ENCODE measurements at places on chromosomes 5 and 9.
A peak's percentile ranks its signal among the peaks of the same experiment; 100 is the strongest.

DNA sequence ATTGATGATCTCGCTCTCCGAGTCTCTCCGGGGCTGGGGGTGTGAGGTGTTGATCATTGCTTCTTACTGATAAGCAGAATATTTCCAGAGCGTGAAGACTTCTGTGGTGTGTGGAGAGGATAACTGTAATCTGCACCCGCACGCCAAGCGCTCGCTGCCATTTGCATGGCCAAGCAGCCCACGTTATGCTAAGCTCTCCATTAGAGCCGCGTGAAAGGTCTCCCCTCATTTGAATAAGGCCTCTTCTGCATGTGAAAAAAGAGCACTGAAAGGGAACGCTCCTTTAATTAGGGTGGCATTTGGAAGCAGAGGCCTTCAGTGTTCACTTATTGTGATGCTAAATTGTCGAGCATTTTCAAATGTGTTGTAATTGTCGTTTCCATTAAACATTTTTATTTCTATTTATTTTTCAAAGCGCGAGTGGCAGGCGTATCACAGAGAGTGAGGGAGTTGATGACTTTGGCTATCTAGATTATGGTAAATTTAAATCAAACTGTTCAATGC lies 163.6 kb upstream of the IRX2 start:
- no peak for DNase-seq

- no peak for DNase-seq
These were observed 32.7 kb upstream of the FOXE1 start for GRCh38 chr9:97820373-97820772.

DNA sequence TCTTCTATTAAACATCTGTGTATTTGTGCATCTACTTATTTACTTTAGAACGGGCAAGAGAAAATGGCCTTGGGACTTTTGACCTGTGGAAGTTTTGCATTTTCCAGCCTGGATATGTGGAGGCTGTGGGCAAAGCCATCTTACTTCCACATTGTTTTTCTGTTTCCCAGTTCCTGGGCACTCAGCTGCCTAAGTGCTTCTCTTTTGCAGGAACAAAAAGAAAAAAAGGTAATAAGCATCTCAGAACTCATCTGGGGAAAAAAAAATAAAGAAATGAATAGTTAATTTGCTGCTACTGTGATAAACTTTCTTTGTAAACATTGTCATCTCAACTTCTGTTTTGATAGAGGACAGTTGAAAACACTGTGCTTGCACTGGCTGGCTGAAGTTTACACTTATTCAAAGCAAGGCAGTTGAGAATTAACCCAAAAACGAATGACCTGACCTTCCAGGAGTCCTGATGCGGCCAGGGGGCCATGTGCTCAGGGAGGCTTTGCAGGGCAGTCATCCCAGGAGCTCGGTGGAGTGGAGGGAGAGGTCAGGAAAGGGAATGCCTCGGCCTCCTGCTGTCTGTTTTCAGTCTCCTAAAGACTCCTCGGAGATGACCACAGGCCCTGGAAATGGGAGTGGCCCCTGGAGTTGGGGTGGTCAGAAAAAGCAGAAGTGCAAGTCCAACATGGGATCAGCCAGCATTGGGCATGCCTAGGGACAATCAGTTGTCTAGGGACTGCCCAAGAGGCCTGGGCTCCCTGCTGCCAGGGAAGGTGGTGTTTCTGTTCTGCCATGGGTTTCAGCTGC lies 75.5 kb downstream of the RAI14 start:
- no peak for DNase-seq

- no peak for DNase-seq
These were observed 11.3 kb downstream of the DBN1 start for GRCh38 chr5:177462021-177462670.

DNA sequence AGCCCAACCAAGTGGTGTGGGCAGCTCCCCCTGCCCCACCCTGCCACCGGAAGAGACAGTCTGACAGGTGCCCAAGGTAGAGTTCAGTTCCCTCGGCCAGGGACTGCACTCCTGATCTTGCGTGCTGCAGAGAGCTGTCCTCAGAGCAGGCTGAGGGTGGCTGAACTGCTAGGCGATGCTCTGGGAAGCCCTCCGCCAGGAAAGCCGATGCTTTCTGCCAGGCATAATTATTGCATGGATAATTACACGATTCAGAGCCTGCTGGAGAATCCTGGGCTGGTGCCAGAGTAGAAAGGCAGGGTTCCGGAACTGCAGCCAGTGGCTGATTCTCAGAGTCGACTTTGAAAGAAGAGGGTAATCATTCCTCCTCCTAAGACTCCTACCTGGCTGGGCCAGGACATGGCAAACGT lies 19.3 kb downstream of the KCNIP1 start:
- DNase-seq = no peak

DNA sequence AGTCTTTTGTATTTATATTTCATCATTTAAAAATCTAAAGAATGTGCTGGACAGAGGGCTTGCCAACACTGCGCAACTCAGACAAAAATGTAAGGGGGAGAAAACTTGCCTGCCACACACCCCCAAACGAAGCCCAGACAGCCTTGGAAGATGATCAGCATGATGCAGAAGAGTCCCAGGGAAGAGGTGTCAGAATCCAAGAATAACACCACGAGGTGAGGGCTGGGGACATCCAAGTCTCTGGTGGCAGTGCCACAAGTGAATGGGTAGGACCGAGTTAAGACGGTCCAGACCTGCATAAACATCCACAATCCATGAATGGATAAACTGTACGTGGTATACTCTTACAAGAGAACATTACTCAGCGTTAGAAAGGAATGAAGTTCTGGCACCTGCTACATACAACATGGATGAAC lies 10.4 kb downstream of the EPB41L4B start:
- DNase-seq = no peak

- DNase-seq = no peak
These were observed 91.8 kb upstream of the TNC start for GRCh38 chr9:115209601-115210306.

- peak; percentile 20 for DNase-seq
These were observed 24.9 kb downstream of the PCDHGC5 start for GRCh38 chr5:141513627-141514329.

- no peak for DNase-seq
These were observed 105.7 kb downstream of the TMC1 start for GRCh38 chr9:72627147-72627546.

- no peak for DNase-seq
These were observed 31.0 kb upstream of the HMCN2 start for GRCh38 chr9:130234340-130235260.

DNA sequence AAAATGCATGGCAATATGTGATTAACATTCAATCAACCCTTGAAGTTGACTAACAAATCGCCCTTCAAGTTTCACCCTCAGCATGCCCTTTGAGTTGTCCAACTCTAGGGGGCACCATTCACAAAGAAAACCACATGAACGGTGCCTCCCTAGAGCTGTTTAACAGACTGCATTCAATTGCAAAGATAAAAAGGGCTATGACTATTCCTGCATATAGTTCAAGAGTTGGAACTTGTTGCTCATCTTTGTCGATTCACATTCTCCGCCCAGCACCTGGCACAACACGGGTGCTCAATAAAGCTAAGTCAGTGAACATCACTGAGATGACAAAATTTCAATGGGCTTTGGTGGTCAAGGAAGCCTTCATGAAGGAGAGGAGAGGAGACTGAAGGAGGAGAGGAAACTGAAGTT lies 69.6 kb upstream of the SLC30A5 start:
- no peak for DNase-seq

DNA sequence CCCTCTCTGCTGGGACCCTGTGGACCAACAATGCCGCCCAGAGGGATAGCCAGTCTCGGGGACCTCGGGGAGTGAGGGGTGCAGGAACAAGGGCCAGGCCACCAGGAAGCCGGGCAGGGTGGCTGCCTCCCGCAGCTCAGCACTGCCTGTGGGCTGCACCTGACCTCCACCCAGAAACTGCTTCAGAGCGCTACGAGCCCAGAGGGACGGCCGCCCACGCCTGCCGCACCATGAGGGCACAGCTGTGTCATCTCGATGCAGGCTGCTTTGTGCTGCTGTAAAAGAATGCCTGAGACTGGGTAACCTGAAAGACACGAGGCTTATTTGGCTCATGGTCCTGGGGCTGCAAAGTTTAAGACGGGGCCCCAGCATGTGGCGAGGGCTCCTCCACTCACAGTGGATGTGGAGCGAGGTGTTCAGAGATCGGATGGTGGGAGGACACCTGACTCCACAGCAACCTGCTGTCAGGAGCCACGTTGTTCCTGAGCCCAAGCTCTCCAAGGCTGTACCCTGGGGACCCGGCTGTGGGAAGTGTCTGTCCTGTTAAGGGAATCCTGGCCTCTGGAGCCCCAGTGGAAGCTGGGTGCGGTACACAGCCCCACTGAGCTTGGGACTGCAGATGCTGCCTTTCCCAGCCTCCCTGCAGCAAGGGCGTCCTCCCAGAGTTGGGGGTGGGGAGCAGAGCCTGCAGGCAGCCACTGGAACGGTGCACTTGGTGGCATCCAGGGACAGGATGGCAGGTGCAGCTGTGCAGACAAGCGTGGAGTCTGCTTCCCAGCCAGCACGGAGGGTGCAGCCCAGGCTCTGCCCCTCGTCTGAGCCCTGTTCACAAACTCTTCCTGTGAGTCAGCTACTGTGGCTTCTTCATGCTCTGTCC lies 11.8 kb upstream of the ZDHHC11 start:
- DNase-seq = no peak

- no peak for DNase-seq
These were observed 144.6 kb upstream of the NMUR2 start for GRCh38 chr5:152549709-152550108.

DNA sequence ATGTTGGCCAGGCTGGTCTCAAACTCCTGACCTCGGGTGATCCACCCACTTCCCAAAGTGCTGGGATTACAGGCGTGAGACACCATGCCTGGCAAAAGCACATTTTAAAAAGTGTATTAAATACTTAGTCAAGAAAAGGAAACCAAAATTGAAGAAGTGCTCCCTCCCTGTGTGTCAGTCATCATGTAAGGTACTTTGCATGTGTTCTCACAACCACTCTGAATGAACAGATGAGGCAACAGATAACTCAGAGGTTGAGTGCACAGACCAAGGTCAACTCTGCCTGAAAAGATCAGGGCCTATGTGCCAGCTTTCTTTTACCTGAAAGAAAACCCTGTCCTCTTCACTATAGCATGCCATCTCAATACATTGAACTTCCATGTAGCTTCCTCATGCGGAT lies 289.7 kb downstream of the MRPS30 start:
- no peak for DNase-seq

DNA sequence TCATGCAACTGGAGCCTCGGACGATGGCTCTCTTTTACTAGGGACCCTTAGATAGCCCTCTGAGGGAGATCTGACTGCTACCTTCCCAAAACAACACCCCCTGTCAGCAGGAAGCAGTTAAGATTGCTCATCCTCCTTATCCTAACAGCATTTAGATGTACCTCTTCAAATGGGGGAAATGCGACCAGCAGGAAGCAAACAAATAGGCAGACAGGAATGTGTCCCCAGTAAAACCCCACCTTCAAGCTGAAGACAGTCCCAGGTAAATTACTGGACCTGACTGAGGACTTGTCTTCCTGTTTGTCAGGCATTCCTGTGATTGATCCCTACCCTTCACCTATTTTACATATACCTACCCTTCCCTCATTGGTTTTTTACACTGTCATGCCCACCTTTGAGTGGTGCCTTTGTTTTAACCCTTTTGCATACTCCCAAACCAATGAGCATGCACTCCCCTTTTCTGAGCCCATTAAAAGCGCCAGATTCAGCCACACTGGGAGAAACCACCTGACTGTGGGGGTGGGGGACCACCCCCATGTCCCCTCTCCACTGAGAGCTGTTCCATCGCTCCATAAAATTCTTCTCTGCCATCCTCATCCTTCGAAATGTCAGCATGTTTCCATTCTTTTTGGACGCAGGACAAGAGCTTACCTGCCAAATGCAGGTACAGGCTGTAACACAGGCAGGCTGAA lies 954.0 kb upstream of the CDH6 start:
- no peak for DNase-seq

- no peak for DNase-seq
These were observed 14.1 kb downstream of the TRIM7 start for GRCh38 chr5:181190711-181191525.

DNA sequence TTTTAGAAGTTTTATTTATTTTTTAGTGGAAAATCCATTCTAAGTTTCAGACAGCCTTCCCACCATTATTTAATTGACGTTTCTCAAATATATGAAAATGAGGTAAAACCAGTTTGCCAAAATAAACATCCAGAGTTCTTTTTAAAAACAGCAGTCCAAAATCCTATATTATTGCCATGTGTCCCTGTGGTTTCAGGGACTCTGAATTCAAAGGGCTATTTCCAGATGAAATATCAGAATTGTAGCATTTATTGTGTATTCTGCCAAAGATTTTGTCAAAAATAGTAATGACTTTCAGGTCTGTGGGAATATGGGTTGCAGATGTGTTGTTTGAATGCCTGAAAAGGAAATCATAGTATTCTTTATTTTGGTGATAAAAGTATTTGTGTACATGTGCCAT lies 41.6 kb downstream of the XRCC4 start:
- no peak for DNase-seq

DNA sequence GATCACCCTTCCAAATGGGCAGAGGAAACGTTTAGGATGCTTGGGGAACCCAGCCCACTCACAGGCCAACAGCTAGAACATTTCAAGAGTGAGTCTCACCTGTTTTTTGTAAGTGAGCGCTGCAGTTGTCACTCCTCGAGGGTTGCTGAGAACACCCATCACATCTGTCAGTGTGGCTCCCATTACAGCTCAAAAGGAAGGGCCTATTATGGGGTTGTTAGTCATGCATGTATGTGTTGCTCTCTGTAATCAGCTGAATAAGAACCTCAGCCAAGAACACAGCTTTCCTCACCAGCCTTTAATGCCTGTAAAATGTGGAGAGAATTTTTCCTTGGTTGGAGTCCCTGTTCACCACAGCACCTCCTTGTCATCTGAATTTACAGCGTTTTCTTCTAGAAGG lies 196.3 kb upstream of the KLF4 start:
- DNase-seq = no peak

GRCh38 chr5:133423011-133423617 lies 189.2 kb downstream of the FSTL4 start:
- no peak for DNase-seq

- no peak for DNase-seq
These were observed 55.7 kb downstream of the ARL15 start for GRCh38 chr5:54254482-54255198.

DNA sequence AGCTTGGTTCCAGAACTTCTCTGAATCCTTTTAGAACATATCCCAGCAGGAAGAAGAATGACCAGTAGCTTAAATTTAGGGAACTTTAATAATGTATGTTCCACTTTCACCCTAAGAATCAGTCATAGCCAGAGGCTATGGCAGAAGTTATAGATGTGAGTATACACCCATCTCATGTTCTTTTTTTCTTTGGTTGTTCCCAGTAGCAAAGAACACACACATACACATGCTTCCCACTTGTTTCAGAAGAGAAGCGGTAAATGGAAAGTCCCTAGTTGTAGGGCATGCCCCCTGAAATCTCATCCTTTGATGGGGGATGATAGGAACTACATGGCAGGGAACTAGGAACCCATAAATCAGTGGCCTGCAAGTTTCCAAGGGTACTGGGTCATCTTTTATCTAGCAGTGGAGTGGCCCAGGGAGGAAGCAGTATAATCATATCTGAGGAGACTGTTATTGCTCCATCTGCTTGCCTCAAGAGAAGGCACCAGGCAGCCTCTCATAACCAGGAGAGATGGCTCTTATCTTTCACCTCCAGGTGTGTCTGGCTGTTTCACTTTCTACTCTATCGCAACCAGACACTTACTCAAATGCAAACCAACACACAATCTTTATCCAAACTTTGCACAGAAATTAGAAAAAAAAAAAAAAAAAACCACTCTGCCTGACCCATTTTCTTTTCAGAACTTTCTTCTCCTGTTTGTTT lies 109.5 kb downstream of the SNCAIP start:
- no peak for DNase-seq

All from activated gamma-delta T cell (primary cell).